ENCODE measurements at places on chromosomes 4 and X.

- DNase-seq = no peak
Observed at GRCh38 chr4:48370260-48371134, 29.2 kb downstream of the SLAIN2 start.

DNA sequence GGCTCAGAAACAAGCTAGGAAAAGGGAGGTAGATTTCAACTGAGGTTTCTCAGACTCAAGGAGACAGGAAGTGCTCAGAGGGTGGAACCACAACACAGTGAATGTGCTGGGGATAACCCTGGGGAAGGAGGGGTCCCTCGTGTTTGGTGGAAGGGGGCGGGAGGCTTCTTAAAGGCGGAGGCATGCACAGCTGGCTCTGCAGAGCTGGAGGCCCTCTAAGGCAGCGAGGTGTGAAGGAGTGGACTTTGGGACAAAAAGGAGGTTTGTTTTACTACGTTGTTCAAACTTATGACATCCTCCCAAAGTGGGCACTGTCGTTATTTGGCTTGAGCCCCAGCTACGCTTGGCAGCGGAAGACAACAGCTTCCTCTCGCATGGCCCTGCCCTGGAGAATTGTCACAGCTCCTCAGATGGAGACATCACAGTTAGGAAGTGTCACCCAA is 21.7 kb upstream of the MTM1 start:
- DNase-seq = no peak

GRCh38 chr4:46852800-46853199 is 56.2 kb downstream of the COX7B2 start:
- DNase-seq = no peak

DNA sequence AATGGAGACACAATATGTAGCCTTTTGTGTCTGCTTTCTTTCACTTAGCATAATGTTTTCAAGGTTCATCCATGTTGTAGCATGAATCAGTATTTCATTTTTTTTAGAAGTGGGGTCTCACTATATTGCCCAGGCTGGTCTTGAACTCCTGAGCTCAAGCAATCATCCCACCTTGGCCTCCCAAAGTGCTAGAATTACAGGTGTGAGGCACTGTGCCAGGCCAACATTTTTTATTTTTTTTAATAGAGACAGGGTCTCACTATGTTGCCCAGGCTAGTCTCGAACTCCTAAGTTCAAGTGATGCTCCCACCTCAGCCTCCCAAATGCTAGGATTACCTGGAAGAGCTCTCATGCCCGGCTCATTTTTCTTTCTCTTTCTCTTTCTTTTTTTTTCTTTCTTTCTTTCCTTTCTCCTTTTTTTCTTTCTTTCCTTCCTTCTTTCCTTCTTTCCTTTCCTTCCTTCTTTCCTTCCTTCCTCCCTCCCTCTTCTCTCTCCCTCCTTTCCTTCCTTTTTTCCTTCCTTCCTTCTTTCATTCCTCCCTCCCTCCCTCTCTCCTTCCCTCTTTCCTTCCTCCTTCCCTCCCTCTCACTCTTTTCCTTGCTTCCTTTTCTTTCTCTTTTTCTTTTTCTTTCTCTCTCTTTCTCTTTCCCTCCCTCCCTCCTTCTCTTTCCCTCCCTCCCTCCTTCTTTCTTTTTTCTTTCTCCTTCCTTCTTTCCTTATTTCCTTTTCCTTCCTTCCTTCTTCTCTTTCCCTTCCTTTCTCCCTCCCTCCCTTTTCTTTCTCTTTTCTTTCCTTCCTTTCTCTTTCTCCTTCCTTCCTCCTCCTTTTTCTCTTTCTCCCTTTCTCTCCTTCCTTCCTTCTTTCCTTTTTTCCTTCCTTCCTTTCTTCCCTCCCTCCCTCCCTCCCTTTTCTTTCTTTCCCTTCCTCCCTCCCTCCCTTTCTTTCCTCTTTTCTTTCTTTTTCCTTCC is 10.1 kb upstream of the RPL39 start:
- DNase-seq = no peak

GRCh38 chrX:39952989-39953388 is 144.8 kb downstream of the BCOR start:
- no peak for DNase-seq

DNA sequence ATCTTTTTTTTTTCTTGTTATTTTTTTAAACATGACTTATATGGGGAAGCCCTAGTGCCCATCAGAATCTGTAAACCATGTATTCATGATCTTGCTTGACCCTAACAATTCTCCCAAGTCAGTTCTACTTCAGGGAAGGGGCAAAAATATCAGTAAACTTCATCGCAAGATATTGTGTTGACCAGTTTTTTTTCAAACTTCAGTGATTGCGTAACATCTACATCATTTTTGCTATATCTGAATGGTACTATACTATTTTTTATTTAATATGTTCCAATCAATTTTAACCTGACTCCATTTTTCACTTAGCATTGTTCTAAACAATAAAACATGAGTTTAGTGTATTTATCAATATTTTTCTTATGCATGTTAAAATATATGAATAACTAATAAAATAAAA is 221.2 kb downstream of the NKX6-1 start:
- DNase-seq = no peak

- DNase-seq = no peak
Observed at GRCh38 chrX:119738742-119739141, 19.6 kb upstream of the SOWAHD start.

Measured in fibroblast of gingiva (primary cell).